ENCODE measurements at places on chromosomes 16 and 17. TPM values are rescaled to one million over a fixed set of nuclear protein-coding genes. Genes with fewer than 3 reads are reported as not detected.

- DNase-seq = peak; percentile 87
- peaks cover 7% of the 10 kb centered on the region for H3K4me1 ChIP-seq
- H3K27me3 ChIP-seq = no peaks in the 10 kb centered on the region
- no peak overlapping the region for H3K4me3 ChIP-seq
- H3K36me3 ChIP-seq = no peaks in the 10 kb centered on the region
Measured at GRCh38 chr16:10509534-10510025, 70.8 kb downstream of the EMP2 start.

DNA sequence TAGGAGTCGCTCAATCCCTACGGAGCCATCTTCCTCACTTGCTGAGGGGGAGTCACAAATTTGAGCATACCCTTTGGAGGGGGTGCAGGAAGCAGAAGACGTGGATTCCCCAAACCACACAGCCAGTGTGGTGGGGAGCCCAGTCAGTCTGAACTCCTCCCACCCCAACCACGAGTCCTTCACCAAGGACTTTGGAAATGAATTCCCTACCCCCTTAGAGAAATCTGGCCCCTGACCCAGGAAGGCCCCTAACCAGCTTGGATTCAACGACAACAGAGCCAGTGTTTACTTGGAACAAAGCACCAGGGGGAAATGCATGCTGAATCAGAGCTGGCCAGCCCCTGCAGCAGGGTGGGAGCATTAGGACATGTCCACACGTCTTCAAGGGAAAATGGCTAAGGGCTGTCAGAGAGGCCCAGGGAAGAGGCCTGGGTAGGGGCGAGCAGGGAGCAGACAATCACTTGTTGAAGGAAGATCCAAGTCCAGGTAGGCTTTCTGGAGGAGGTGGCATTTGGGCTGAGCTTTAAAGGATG is 5.5 kb upstream of the TMEM92 start:
- H3K4me3 ChIP-seq = no peak overlapping the region
- peaks cover 68% of the 10 kb centered on the region for H3K27me3 ChIP-seq
- DNase-seq = no peak
- H3K36me3 ChIP-seq = peaks cover 6% of the 10 kb centered on the region

DNA sequence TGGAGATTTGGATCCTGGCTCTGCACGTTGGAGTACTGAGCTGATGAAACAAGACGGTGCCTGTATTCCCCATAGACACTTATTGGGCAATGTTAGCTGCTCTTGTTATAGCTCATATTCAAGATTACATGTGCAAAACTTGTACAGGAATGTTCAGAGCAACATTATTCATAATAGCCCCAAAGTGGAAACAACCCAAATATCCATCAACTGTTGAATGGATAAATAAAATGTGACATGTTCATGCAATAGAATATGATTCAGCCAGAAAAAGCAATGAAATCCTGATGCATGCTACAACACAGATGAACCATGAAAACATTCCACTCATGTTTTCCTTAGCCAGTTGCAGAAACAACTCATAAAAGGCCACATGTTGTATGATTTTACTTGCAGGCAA is 5.7 kb upstream of the SDR42E1 start:
- H3K27ac ChIP-seq = no peak overlapping the region
- H3K27me3 ChIP-seq = peaks cover 20% of the 10 kb centered on the region
- H3K36me3 ChIP-seq = no peaks in the 10 kb centered on the region
- H3K4me3 ChIP-seq = no peak overlapping the region
- no peak for DNase-seq

DNA sequence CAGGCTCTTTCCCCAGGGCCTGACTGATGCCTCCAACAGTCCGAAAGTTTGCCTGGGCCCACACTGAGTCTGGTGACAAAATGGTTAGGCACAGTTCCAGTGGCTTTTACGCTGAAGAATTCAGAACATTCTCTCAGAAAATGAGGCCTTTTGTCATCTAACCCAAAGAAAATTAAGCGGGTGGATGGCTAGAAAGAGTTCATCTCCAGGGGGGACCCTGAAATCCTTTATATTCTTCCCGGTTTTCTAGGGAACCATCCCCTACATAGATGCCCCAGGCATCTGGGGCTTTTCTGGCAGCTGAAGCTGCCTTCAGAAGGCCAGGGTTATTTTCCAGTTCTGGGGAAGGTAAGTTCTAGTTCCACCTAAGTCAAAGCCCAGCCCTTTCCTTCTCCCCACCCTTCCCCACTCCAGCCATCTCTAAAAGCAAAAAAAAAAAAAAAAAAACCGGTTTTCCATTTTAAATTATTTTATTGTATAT is 2.2 kb downstream of the RASD1 start:
- DNase-seq = no peak
- no peak overlapping the region for H3K4me3 ChIP-seq
- H3K27me3 ChIP-seq = no peaks in the 10 kb centered on the region
- H3K4me1 ChIP-seq = no peaks in the 10 kb centered on the region
- H3K27ac ChIP-seq = no peak overlapping the region

- no peak overlapping the region for H3K4me3 ChIP-seq
- H3K4me1 ChIP-seq = no peaks in the 10 kb centered on the region
- H3K27ac ChIP-seq = no peak overlapping the region
- H3K27me3 ChIP-seq = no peaks in the 10 kb centered on the region
Measured at GRCh38 chr16:56477096-56477878, 25.9 kb downstream of the OGFOD1 start.

CFDP1 gene
- 70.9 TPM for total RNA-seq

Data from Calu3 (cell line).